ENCODE measurements at places on chromosomes 7 and 10.

DNA sequence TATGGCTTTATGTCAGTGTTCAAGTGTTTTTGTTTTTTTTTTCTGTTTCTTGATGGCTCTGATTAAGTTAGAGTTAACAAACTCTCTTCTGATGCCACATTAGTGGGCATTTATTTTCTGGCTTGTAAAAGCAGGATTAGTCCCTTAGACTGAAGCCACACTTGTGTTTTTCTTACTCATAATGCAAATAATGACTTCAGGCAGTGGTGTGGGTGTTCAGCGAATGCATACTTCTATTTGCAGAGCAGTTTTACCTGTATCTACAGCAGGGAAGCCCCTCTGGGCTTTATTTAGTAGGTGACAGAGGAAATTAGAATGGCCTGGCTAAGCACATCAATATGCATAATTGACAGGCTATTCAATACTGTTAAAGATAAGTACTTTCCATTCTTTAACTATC lies 79.9 kb downstream of the CNNM2 start:
- no peak for DNase-seq

- no peak for DNase-seq
Measured at GRCh38 chr7:877312-878232, 1.2 kb downstream of the GET4 start.

GRCh38 chr10:99534939-99535763 lies 2.4 kb downstream of the NKX2-3 start:
- peak; percentile 41 for DNase-seq

DNA sequence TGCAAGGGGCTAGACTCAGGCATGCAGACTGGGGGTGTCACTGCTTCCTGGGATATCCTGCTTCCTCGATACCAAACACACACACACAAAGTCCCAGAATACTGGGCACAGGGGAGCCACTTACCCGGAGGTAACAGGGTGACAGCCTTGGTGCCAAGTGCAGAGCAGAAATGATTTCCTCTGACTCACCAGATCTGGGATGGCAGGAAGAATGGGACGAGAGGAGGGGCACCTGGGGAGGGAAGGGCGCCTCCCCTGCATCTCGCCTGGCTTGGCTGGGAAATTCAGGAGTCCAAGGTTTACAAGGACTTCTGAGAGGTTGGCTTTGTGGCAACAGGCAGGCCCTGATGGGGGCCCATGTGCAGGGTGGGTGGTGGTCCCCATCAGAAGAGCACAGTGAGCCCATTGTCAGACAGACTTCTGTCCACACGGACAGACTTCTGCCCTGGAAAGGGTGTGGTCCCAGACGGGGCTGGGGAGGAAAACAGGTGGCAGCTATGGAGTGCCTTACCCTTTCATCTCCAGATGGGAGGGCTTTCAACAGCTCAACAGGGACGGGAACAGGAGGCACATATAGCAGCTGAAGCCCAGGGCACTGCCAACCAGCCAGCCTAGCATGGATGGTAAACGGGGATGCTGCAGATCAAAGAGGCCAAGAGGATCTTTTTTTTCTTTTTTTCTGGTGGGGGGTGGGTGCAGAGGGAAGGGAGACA lies 9.7 kb upstream of the CCL24 start:
- DNase-seq: peak; percentile 30

- DNase-seq: no peak
Measured at GRCh38 chr7:30086529-30086928, 48.3 kb upstream of the MTURN start.

- DNase-seq: no peak
Measured at GRCh38 chr10:16049782-16050181, 189.5 kb upstream of the MINDY3 start.

DNA sequence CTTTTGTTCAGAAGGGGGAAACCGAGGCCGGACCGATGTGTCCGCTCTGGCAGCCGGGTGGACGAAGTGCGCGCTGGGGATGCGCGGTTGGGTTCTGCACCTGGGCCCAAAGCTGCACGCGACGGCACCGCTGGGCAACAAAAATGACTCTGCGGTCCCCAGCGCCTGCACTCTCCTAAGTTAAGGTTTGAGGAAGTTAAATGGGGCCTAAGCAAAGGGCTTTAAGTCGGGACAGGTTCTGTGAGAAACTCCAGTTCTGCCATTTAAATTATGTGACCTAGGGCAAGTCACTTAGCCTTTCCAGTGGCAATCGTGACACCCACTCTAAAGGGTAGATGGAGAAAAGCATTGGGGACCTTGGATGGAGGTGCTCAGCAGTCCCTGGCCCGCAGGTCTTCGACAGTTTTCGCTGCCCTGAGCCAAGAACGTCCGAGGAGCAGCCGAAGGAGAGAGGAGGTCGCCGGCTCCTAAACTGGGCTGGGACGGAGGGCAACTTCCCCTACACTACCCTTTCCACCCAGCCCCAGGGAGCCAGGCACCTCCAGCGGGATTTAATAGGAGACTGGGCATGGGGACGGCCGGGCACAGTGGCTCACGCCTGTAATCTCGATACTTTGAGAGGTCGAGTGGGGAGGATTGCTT lies 534 bp upstream of the ACBD5 start:
- DNase-seq: peak; percentile 42

DNA sequence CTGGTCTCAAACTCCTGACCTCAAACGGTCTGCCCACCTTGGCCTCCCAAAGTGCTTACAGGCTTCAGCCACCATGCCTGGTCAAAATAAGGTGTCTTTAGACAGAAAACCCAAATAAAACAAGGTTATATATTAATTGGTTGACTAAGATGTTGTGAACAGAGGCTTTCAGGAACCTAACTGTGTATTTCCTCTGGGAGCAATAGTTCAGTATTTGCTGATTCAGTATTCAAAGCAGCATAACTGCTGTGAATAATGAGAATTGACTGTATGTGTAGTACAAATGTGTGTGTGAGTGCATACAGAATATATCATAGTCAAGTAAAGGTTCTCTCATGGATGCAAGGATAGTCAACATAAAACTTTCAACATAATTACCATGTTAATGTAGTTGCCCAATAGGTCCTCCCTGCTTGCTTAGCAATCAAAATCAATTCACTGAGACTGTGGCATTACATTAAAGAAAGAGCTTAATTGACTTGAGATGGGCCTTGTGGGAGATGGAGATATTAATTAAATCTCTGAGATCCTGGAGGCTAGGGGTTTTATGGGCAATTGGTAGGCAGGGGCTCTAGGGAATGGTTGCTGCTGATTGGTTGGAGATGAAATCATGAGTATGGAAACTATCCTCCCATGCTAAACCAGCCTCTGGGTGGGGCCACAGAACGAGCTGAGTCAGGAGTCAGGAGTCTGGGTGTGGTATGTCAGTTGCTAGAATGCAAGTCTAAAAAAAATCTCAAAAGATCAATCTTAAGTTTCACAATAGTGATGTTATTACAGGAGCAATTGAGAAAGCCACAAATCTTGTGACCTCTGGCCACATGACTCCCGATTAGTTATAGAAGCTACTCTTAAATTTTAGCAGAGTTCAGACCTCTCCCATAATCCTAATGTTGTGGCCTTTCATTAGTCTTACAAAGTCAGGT lies 162.7 kb downstream of the AKR1D1 start:
- no peak for DNase-seq

GRCh38 chr10:101495324-101495925 lies 92.6 kb downstream of the POLL start:
- peak; percentile 26 for DNase-seq

DNA sequence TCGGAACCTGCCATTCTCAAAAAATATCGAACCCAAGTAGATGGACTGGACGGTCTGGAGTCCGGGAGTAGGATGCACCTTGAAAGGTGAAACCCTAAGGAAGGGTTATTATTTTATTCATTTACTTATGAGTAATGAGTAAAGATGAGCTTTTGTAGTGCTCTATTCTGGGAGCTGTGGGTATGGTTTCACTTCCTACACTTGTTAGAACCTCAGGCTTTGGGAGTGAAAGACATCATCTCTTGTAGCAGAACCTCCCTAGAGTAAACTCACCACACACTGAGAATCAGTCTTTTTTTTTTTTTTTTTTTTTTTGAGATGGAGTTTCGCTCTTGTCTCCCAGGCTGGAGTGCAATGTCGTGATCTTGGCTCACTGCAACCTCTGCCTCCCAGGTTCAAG lies 389.4 kb upstream of the AUTS2 start:
- DNase-seq: no peak

- DNase-seq: no peak
Measured at GRCh38 chr7:80829527-80829926, 89.3 kb downstream of the SEMA3C start.

DNA sequence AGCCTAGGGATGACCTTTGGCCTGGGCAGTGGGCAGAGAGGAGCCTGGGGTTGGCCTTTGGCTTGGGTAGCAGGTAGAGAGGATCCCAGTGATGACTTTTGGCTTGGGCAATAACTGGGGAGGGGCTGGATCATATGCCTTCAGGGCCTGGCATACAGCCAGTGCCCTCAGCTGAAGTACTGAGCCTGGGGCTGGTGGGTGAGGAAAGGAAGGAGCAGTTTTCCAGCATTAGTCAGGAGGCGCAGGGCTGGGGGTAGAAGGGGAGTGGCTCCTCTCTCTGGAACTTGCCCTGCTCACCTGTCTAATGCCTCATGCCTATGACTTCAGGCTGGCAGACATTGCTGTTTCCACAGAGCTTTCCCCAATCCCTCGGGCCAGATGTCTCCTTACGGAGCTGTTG lies 15.2 kb upstream of the COMTD1 start:
- no peak for DNase-seq

GRCh38 chr7:22269963-22270362 lies 87.0 kb downstream of the RAPGEF5 start:
- DNase-seq: no peak
